NCI-H774 (cell line): ENCODE measurements at places on chromosomes 3 and 15.

- no peak for DNase-seq
Measured at GRCh38 chr3:48784426-48785120, 63.1 kb downstream of the PRKAR2A start.

- DNase-seq = no peak
Measured at GRCh38 chr3:33749546-33750210, 31.6 kb upstream of the CLASP2 start.

DNA sequence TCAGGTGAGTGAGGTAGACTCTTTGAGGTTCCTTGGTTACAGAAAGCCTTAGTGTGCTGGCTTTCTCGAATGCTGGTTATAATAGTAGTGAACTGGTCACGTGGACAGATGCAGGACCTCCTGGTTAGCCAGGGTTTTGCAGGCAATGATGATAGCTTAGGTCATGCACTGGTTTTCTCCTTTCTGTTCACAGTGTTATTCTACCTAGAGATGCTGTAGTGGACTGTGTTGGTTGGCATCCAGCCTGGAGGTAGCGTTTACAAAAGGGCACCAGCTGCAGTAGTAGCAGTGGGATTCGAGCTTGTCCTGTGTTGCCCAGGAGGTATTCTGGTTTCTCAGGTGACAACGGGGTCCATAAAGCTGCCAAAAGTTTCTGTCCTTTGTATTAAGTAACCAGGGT is 27.0 kb downstream of the PCCB start:
- DNase-seq = peak; percentile 10

DNA sequence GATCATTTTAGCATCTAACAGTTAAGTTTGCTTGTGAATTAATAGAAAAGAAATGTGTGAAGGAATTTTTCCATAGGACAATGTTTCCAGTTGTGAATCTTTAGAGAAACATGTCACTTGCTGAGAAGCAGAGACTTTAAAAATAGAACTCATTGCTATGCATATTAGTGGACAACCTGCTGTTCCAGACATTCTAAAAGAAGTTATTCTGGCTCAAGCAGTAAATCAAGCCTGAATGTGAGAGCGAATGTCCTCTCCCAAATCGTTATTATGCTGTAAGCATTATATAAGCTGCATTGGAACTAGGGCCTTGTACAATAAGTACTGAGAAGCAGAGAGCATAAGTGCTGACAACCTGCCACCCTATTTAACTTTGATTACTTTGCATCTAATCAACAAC is 990.9 kb downstream of the PLOD2 start:
- DNase-seq = no peak

DNA sequence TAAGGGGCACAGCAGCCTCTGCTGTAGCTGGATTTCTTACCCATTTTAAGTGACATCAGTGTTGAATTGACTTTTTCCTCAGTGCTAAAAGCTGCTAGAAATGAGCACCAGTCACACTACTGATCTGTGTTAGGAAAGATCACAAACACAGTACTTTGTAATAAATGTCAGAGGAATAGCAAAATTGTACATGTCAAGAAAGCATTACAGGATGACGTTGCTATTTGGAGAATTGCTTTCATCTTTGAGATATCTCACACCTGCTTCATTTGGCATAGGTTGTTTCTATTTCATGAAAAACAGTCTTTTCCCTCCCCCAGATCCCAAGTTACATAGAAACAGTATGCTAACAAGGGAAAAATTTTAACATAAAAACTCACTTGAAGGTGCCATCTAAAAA is 77.8 kb downstream of the SLC25A26 start:
- no peak for DNase-seq

GRCh38 chr3:69174871-69175737 is 52.7 kb upstream of the LMOD3 start:
- no peak for DNase-seq

- DNase-seq = no peak
Measured at GRCh38 chr15:74653426-74654102, 37.9 kb downstream of the CLK3 start.
